ENCODE measurements at places on chromosomes 13 and 19. TPM values are rescaled to one million over a fixed set of nuclear protein-coding genes. Genes with fewer than 3 reads are reported as not detected.
A peak's percentile ranks its signal among the peaks of the same experiment; 100 is the strongest.

DNA sequence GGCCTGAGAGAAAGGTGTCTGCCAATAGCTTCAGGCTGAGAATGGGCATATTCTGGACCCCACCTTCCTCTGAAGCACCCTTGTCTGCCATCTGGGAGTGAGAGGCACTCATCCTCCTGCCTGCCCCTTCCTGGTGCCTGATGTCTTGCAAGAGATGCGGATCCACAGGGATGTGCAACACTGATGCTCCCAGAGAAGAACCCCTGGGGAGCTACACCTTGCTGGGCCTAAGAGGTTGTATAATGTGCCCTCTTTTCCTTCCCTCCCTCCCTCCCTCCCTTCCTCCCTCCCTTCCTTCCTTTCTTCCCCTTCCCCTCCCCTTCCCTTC lies 34.6 kb downstream of the ADPRHL1 start:
- H3K4me1 ChIP-seq = no peaks in the 10 kb centered on the region
- H3K36me3 ChIP-seq = no peaks in the 10 kb centered on the region
- H3K27ac ChIP-seq = no peak overlapping the region
- no peaks in the 10 kb centered on the region for H3K27me3 ChIP-seq
- DNase-seq = no peak

- peak overlapping the region; percentile 2 for H3K27ac ChIP-seq
- H3K4me1 ChIP-seq = peaks cover 96% of the 10 kb centered on the region
- no peaks in the 10 kb centered on the region for H3K27me3 ChIP-seq
Observed at GRCh38 chr13:40604135-40604534, 62.3 kb downstream of the FOXO1 start.

- no peaks in the 10 kb centered on the region for H3K27me3 ChIP-seq
- H3K27ac ChIP-seq = no peak overlapping the region
- DNase-seq = no peak
- H3K4me1 ChIP-seq = no peaks in the 10 kb centered on the region
- peaks cover 87% of the 10 kb centered on the region for H3K36me3 ChIP-seq
- no peak overlapping the region for H3K4me3 ChIP-seq
Observed at GRCh38 chr13:25329706-25330105, 28.3 kb downstream of the NUP58 start.

GRCh38 chr19:35596366-35596999 lies 10.5 kb downstream of the PMIS2 start:
- H3K4me3 ChIP-seq = no peak overlapping the region
- no peak overlapping the region for H3K27ac ChIP-seq
- DNase-seq = no peak
- no peaks in the 10 kb centered on the region for H3K27me3 ChIP-seq
- H3K4me1 ChIP-seq = no peaks in the 10 kb centered on the region

DNA sequence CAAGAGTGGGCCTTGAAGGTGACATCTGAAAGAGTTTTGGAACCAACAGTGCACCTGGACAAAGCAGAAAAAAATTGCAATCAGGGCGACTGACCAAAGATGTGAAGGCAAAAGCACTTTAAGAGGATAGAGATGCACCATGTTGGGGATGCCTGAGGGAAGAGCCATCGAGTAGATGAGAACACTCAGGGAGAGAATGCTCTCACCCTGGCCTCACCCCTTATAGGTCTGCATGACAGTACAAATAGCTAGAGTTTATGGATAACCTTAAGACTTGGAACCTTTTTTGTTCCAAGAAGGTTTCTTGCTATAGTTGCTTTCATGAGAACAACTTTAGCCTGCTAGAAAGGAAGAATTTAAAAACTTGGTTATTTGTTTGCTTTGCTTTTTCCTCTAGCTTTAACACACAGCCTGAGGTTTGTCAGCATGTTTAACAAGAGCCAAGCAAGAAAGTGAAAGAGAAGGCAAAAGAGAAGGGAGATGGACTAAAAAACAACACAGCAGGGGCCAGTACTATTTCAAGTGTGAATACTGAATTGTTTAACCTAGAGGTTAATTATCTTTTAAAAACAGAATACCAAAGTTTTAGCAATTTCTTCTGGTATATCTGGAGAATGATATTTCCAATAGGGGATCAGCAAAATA lies 418.9 kb downstream of the DIAPH3 start:
- no peak overlapping the region for H3K4me3 ChIP-seq
- H3K27me3 ChIP-seq = no peaks in the 10 kb centered on the region
- H3K36me3 ChIP-seq = no peaks in the 10 kb centered on the region

DNA sequence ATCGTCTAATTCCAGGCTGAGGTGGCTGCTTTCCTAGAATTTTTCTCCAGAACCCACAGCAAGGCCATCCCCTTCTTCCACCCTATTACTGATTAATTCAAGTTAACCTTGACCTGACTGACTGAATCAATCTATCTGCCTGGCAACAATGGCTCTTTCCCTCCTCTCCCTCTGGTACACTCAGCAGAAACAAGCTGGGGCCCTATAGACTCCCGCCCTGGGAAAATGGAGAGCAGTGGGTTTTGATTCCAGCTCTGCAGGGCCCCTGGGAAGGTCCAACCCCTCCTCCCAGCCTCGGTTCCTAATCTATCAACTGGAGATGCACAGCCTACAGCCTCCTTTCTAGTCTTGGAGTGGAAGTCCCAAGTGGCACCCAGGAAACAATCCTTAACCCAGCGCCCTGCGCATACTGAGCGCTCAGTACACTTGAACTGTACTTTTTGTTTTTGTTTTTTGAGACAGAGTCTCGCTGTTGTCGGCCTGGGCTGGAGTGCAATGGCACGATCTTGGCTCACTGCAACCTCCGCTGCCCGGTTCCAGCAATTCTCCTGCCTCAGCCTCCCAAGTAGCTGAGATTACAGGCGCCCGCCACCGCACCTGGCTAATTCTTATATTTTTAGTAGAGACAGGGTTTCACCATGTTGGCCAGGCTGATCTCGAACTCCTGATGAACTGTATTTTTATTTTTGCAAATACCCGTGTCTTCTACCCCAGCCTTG lies 5.2 kb upstream of the C3 start:
- no peaks in the 10 kb centered on the region for H3K27me3 ChIP-seq
- H3K36me3 ChIP-seq = no peaks in the 10 kb centered on the region
- no peak overlapping the region for H3K27ac ChIP-seq
- H3K4me3 ChIP-seq = no peak overlapping the region
- H3K4me1 ChIP-seq = no peaks in the 10 kb centered on the region
- no peak for DNase-seq

DNA sequence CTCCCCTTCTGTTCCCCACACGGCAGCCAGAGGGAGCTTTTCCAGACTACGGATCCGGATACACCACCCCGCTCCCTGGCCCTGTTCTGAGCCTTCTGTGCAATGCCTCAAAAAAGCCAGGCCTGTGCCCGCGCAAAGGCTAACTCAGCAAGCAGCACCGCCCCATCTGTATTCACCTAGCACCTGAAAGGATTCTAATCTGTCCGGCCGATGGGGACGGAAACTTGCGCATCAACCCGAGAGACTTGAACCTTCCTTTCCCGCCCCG lies 589 bp downstream of the ZBTB45 start:
- peak overlapping the region; percentile 87 for H3K27ac ChIP-seq
- H3K36me3 ChIP-seq = peaks cover 4% of the 10 kb centered on the region
- peak; percentile 69 for DNase-seq
- H3K4me1 ChIP-seq = peaks cover 26% of the 10 kb centered on the region
- H3K4me3 ChIP-seq = peak overlapping the region; percentile 65

LRRC63 gene
- polyA plus RNA-seq = 0.12 TPM

CPB2 gene
- polyA plus RNA-seq = 0.17 TPM
